ENCODE measurements at places on chromosomes 6 and 20. TPM values are rescaled to one million over a fixed set of nuclear protein-coding genes. Genes with fewer than 3 reads are reported as not detected.

- DNase-seq: no peak
Measured at GRCh38 chr20:52614051-52614863, 357.9 kb upstream of the TSHZ2 start.

DNA sequence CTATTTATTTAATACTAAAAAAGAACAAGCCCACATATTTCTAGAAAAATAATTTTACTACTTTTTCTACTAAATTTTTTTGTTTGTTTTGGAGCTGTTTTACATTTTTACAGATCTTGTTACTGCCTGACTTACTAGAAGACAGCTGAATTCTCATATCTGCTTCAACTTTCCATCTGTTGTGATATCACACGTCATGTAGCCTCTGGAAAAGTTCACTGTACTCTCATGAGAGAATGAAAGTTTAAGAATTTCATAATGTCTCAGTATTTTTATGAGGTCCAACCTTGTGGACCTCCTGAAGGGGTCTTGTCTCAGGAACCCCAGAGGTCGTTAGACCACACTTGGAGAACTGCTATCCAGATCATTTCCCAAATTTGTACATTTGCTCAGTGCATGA, 81.7 kb upstream of the MTHFD1L start:
- DNase-seq: no peak

DNA sequence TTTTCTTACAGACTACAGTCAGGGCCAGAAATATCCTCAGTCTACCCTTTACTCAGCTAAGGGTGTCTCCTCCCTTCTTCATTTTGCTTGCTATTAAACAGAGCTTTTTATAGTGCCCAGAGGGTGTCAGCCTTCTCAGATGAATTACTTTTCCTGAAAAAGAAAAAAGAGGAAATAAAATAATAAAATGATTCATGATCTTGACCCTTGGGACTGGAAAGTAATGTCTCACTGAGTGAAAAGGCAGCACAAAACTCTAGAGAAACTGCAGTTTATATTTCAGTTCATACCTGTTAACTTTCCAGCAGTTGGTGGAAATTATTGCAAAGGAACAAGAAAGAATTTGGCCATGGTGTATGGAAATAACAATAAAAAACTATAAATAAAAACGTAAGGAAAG, 170.6 kb downstream of the IBTK start:
- DNase-seq: no peak

DNA sequence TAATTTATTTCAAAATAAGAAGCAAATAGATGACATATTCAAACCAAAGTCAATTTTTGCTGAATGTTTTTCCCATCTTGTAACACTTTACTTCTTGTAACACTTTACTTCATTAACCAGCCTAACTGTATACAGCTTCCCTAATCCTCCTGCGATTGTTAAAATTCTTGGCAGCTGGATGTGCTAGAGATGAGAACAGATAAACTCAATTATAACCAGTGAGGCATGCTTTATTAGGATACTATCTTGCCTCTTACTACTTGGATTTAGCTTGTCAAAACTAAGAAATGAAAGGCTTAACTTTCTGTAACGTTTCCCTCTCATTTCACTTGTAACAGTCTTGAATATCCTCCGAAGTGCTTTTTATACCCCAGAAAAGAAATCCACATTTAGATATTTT, 94.1 kb upstream of the BMP5 start:
- no peak for DNase-seq

DNA sequence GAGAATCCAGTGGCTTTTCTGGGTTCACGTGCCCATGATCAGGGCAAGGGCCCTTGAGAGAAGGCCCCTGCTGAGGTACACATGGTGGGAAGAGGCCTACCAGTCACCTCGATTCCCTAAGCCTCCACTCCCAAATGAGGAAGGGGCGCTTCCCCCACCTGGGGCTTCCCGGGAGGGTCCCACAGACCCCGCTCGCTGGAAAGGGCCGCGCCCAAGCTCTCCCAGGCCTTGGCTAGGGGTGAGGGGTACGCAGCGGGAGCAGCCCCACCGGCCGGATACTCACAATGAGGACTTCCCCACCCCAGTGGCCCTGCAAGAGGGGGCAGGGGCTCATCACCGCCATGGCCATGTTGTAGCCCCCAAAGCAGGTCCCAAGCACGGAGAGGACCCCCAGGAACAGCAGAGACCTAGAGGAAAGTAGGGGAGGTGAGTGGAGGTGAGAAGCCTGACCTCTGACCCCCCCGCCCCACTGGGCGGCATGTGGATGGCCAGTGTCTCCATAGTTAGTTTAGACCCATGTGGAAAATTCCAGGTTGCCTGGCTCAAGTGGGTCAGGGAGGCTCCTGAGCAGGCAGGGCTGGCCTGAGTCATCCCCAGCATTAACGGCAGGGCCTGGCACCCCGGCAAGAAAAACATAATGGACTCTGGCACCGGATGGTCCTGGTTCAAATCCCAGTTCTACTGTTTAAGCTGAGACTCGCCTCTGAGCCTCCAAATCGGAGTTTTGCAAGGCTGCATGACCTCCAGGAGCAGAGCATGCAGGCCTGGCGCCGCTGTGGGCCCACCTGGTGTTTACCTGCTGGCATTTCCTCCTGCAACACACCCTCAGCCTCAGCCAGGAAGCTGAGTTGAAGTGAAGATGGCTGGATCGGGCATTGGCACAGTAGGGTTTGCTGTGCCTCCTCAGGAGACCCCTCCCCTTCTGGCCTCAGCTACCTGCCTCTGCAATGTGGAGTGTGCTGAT, 6.6 kb downstream of the SLC52A3 start:
- DNase-seq: no peak

GRCh38 chr6:77482981-77483380, 19.7 kb upstream of the HTR1B start:
- DNase-seq: no peak

GRCh38 chr6:43130429-43130828, 40.6 kb upstream of the SRF start:
- DNase-seq: no peak

- no peak for DNase-seq
Measured at GRCh38 chr6:6784514-6785162, 196.1 kb downstream of the LY86 start.

GRCh38 chr20:56373942-56374341, 15.2 kb downstream of the FAM210B start:
- peak; percentile 85 for DNase-seq

- no peak for DNase-seq
Measured at GRCh38 chr6:159249752-159250151, 80.6 kb downstream of the FNDC1 start.

GRCh38 chr6:39266375-39266774, 37.1 kb upstream of the KCNK5 start:
- no peak for DNase-seq

DNA sequence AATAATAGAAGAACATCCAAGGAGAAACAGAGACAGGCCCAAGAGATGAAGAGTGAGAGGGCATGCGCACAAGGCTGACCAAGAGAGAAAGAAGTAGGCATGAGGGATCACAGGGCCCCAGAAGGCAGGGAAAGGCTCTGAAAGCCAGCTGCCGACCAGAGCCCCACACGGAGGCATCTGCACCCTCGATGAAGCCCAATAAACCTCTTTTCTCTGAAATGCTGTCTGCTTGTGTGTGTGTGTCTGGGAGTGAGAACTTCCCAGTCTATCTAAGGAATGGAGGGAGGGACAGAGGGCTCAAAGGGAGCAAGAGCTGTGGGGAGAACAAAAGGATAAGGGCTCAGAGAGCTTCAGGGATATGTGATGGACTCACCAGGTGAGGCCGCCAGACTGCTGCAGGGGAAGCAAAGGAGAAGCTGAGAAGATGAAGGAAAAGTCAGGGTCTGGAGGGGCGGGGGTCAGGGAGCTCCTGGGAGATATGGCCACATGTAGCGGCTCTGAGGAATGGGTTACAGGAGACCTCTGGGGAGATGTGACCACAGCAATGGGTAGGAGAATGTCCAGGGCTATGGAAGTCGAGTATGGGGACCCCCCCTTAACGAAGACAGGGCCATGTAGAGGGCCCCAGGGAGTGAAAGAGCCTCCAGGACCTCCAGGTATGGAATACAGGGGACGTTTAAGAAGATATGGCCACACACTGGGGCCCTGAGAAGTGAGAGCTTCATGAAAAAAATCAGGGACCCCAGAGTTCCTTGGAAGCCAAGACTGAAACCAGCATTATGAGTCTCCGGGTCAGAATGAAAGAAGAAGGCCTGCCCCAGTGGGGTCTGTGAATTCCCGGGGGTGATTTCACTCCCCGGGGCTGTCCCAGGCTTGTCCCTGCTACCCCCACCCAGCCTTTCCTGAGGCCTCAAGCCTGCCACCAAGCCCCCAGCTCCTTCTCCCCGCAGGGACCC, 981 bp upstream of the TNF start:
- DNase-seq: no peak

SCUBE3 gene
- not detected for total RNA-seq

SLC17A9 gene
- total RNA-seq: not detected

PRDM1 gene
- total RNA-seq: 0.37 TPM

CTSZ gene
- 0.17 TPM for total RNA-seq

ACTL10 gene
- not detected for total RNA-seq

ASIP gene
- not detected for total RNA-seq

KIFC1 gene
- total RNA-seq: 52.4 TPM

ULBP3 gene
- total RNA-seq: 8.5 TPM

VWA7 gene
- total RNA-seq: 2.2 TPM
